ENCODE measurements at places on chromosomes 11 and 22.

- peaks cover 65% of the 10 kb centered on the region for H3K36me3 ChIP-seq
- no peak overlapping the region for H3K4me3 ChIP-seq
- H3K4me1 ChIP-seq: peaks cover 15% of the 10 kb centered on the region
Observed at GRCh38 chr22:39515266-39516050, 4.9 kb upstream of the ATF4 start.

GRCh38 chr22:21032037-21032867, at the start of gene SLC7A4:
Gene SLC7A4 (minus strand): TSS chr22:21032561. CDS start chr22:21031812, 749 bp downstream.
- no peak within 1 kb of the TSS for H3K27ac ChIP-seq
- no peak for DNase-seq
- H3K4me1 ChIP-seq: peaks cover 7% of the 10 kb centered on the region
- H3K4me3 ChIP-seq: peak within 1 kb of the TSS; percentile 41
- H3K36me3 ChIP-seq: no peaks in the 10 kb centered on the region

DNA sequence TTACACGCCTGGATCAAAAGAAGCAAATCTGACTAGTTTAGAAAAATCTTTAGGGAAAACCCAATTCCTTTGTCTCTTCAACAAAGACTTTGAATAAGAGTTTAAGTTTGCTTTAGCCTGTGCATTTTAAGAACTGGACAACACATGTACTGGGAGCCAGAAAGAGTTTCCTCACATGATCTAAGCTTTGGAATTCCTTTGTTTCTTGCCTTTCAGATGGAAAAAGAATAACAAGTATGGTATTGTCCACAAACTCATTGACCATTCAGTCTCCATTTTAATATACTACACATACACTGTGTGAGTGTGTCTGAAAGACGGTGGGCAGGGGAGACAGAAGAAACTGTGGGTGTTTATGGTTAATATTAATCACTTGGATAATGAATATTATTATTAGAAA, 205.6 kb downstream of the MAML2 start:
- H3K27me3 ChIP-seq: no peaks in the 10 kb centered on the region
- H3K4me3 ChIP-seq: no peak overlapping the region
- no peak overlapping the region for H3K27ac ChIP-seq
- H3K36me3 ChIP-seq: no peaks in the 10 kb centered on the region

DNA sequence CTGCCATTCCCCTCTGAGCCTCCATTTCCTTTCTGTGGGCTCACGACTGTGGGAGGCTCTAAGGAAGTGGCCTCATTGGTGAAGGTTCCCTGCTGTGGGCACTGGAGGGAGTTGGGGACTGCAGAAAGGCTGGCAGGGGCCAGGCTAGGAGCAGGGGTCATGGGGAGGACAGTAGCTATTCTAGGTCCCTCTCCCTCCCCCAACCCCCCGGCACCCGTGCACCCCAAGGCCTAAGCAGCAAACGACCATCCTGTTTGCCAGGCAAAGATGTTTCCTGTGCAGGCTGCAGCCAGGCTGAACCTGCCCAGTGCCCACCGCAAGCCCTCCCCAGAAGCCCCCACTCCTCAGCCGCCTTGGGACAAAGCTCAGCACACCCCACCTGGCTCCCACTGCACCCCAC, 189.4 kb downstream of the MN1 start:
- peaks cover 26% of the 10 kb centered on the region for H3K27me3 ChIP-seq
- no peaks in the 10 kb centered on the region for H3K36me3 ChIP-seq

DNA sequence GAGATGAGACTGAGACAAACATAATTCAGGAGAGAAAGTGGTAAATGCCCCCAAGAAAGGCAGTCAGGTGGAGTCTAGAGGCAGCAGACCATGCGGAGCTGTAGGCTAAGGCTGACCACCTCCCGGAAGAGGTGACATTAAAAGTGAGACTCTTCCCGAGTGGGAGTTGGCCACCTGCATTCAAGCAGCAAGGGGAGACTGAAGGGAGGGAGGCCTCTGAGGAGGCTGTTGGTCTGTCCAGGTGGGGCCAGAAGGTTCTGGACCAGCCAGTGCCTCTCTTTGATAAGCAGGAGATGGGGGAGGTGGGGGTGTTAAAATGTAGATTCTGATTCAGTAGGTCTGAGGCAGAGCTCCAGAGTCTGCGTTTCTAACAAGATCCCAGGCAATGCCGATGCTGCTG, 37.5 kb downstream of the CD6 start:
- H3K36me3 ChIP-seq: no peaks in the 10 kb centered on the region
- no peak for DNase-seq
- H3K4me3 ChIP-seq: no peak overlapping the region
- H3K27ac ChIP-seq: no peak overlapping the region
- peaks cover 12% of the 10 kb centered on the region for H3K27me3 ChIP-seq

DNA sequence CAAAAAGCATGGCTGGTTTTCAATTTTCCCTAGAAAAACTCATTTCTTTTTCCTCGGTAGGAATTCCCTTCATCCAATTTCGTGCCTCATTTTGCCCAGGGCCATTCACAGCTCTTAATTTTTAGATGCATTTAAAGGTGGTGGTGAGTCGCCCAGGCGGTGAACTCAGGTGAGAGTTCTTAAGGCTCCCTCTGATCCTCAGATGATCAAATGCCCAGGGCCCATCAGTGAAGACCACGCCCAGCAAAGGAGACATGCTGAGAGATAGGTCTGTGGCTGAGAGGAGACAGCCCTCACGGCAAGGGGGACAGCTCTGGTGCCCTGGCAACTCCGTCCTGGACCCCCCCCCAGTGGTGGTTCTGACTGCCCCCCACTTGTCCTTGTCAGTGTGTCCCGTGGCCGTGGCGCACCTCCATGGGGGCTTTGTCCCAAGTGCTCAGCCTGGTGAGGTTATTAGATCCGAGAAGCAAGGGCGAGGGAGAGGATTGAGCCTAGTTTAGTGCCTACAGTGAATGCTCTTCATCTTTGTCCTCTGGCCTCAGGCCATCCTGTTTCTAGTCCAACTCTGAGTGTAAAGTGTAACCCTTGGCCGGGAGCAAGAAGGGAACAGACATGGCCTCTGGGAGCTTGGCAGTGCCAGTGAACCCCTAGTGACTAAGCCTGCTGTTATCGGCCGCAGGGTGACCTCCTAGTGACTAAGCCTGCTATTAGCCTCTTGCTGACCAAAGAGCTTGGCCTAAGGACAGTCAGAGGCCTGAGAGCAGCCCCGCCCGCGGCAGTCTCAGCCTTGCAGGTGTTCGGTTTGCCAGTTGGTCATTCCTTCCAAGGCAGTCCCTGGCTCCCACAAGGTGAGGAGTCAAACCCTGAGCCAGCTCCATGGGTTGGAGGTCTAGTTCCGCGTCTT, 83.5 kb downstream of the CTTN start:
- H3K4me3 ChIP-seq: no peak overlapping the region
- peak overlapping the region; percentile 24 for H3K27ac ChIP-seq
- no peak for DNase-seq
- H3K36me3 ChIP-seq: no peaks in the 10 kb centered on the region
- no peaks in the 10 kb centered on the region for H3K27me3 ChIP-seq

GRCh38 chr11:115623021-115623451, 118.8 kb upstream of the CADM1 start:
- H3K36me3 ChIP-seq: no peaks in the 10 kb centered on the region
- no peaks in the 10 kb centered on the region for H3K27me3 ChIP-seq
- DNase-seq: peak; percentile 69
- peak overlapping the region; percentile 25 for H3K27ac ChIP-seq
- H3K4me3 ChIP-seq: no peak overlapping the region
- H3K4me1 ChIP-seq: peaks cover 8% of the 10 kb centered on the region

GRCh38 chr11:1202154-1202775, 20.6 kb upstream of the MUC5B start:
- no peak overlapping the region for H3K27ac ChIP-seq
- no peaks in the 10 kb centered on the region for H3K4me1 ChIP-seq
- peaks cover 49% of the 10 kb centered on the region for H3K27me3 ChIP-seq
- H3K36me3 ChIP-seq: no peaks in the 10 kb centered on the region
- H3K4me3 ChIP-seq: no peak overlapping the region
- DNase-seq: peak; percentile 57

- no peaks in the 10 kb centered on the region for H3K36me3 ChIP-seq
- no peaks in the 10 kb centered on the region for H3K4me1 ChIP-seq
- H3K27me3 ChIP-seq: no peaks in the 10 kb centered on the region
- no peak overlapping the region for H3K27ac ChIP-seq
Observed at GRCh38 chr11:13268791-13269190, 8.8 kb upstream of the BMAL1 start.

GRCh38 chr22:39012533-39013511, 1.2 kb upstream of the APOBEC3C start:
- no peaks in the 10 kb centered on the region for H3K36me3 ChIP-seq
- H3K27me3 ChIP-seq: no peaks in the 10 kb centered on the region
- H3K4me3 ChIP-seq: no peak overlapping the region
- no peak overlapping the region for H3K27ac ChIP-seq

GRCh38 chr11:121236115-121237001, 56.2 kb upstream of the SC5D start:
- H3K27ac ChIP-seq: no peak overlapping the region
- no peaks in the 10 kb centered on the region for H3K36me3 ChIP-seq
- H3K4me1 ChIP-seq: no peaks in the 10 kb centered on the region
- H3K4me3 ChIP-seq: no peak overlapping the region

DNA sequence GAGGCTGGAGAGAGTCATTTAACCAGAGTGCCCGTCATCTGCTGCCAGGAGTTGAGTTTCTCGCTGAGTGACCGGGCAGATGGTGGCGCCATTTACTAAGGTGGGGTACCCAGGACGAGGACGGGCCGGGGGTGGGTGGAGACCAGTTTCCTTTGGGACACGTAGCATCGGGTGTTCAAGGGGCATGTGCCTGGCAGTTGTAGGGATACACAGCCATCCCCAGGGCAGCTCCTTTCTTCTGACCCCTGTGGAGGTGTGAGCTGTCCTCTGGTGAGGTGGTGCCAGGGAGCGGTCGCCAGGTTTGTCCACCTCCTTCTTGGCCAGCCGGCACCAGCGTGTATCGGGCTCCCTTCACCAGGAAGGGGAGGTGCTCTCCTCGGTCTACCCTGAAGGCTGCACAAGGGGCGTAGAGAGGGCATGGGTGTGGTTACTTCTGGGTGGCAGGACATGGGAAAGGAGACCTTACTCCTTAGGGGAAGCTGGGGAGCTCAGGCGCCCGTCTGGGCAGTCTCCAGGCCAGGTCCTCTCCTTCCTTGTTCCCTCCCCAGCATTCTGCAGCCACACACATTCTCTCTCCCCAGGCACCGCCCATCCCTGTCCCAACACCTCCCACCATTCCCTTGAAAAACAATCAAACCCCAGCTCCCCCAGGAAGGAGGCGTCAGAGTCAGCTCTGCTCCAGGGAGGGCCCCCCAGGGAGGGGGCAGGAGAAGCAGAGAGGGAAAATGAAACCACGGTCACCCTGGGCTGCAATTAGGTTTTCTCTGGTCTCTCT, 10.3 kb upstream of the MB start:
- H3K27me3 ChIP-seq: no peaks in the 10 kb centered on the region
- H3K4me1 ChIP-seq: peaks cover 15% of the 10 kb centered on the region
- DNase-seq: peak; percentile 90
- H3K36me3 ChIP-seq: no peaks in the 10 kb centered on the region
- peak overlapping the region; percentile 83 for H3K27ac ChIP-seq

DNA sequence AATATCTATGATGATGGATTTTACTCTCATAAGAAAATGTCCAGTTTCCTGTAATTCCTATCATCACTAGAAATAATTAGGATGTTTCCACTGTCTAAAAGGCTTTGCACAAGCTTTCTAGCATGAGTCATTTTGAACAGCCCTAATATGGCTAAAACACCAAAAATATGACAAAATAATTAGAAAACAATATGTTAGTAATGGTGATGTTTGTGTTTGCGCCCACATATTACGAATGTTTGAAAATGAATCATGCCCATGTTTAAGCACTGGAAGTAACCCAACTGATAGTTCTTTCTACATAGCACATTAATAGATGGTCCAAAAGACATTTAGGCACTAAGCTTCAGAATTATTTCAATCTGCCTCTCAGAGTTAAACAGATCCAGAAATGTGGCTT, 96.0 kb downstream of the TRPC6 start:
- H3K4me1 ChIP-seq: no peaks in the 10 kb centered on the region
- DNase-seq: no peak
- H3K36me3 ChIP-seq: no peaks in the 10 kb centered on the region
- no peak overlapping the region for H3K4me3 ChIP-seq

GRCh38 chr11:2888266-2888968, 2.8 kb upstream of the CDKN1C start:
- DNase-seq: peak; percentile 96
- peaks cover 26% of the 10 kb centered on the region for H3K4me1 ChIP-seq
- no peak overlapping the region for H3K4me3 ChIP-seq
- H3K27me3 ChIP-seq: no peaks in the 10 kb centered on the region
- no peak overlapping the region for H3K27ac ChIP-seq

All from upper lobe of right lung (tissue), 1 donor.